ENCODE measurements at places on chromosomes 3 and 15.

DNA sequence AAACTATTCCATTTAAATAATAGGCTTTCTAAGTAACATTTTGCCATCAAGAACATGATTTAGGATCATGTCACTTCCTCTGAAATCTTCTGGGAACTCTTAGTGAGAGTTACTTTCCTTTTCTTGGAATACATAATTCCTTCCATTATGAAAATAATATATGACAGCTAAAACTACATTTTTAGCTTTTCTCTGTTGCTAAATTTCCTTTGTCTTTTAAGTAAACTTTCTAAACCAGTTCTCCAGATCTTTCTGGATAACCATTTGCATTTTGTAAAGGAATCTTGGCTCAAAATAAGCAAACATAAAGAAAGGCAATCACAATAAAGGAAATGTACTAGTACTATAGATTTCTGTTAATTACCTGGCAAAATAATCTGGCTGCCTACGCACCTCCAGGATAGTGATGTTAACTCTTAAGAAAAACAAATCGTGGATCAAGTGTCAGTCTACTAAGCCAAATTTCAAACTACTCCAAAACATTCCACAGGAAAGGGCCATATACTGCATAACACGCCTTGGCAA lies 165.7 kb downstream of the ZNF385D start:
- DNase-seq, result no peak

DNA sequence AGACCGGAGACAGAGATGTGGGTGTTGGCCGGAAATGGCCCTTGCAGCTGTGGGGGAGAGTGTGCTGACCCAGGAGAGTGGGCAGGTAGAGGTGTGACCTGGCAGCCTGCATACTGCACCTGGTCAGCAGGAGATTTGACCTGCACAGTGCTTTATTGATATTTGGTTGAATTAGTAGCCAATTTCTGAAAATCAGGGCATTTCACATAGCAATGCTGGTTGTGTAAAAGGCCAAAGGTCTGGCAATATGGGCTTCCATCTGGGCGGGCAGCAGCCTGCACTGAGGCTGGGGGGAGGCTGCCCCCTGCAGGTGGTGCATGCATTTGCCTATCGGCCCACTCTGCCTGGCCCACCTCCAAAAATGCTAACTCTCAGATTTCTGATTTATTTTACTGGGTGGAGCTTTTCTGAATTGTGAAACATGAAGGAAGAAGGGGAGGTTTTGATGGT lies 9.4 kb upstream of the MGLL start:
- no peak for DNase-seq

DNA sequence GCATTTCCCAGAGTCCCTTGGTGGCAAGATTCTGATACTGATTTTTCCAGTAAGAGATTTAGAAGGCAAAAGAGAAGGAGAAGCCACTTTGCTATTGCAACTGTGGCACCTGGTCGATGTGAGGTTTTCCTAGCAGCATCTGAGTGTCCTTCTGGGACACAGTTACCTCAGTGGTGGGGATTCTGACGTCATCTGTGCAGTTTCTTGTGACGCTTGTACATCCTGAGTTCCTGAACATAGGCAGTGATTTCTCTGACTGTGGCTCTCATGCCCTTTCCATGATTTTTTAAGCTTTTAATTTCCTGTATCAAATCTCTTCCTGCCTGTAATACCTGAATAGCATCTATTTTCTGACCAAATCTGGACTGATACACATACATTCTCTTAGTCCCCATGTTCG lies 8.9 kb downstream of the USP13 start:
- DNase-seq, result no peak

DNA sequence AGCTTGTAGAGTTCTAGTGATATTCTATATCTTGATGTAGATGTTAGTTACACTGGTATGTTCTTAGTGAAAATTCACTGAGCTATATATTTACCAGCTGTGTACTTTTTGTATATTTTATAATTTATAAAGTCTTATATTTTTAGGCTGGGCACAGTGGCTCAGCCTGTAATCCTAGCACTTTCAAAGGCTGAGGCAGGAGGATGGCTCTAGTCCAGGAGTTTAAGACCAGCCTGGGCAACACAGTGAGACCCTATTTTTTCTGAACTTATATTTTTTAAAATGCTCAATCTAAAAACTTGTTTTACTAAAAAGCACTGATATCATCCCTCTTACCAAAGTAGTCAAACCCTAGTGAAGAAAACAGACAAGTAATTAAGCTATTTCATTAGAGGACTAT lies 5.1 kb downstream of the MYO9A start:
- DNase-seq, result no peak

GRCh38 chr15:51289290-51289689 lies 49.1 kb downstream of the CYP19A1 start:
- no peak for DNase-seq

DNA sequence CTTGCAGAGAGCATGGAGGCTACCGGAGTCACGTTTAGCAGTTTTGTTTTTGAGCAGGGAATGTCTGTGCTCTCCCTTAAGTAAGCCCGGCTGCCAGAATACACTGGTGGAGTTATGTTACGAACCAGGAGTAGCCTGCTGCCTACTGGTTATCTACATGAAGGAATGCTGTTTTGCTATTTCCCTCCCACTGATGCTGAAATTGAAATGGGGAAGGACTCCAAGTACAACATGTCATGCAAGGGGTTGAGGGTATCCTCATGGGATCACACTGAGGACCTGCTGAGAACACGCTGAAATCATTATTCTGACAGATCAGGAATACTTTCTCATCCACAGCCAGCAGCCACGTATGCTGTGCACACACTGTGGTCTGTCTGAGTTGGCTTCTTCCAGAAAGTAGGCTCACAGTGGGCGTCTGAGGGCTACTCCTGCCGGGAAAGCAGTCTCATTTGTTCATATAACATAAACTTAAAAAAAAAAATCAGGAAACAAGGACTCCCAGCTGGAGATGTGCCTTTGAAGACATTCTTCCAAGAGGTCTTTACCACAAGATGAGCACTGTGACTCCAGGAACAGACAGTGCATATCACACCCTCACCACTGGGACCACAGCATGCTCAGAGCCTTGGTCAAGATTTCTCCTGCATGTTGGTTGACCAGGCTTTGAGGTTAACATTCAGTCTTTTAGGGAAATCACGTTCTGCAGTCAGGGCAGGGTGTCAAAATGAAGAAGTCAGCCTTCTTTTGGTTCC lies 300.4 kb upstream of the RASGRP1 start:
- DNase-seq, result peak; percentile 44

DNA sequence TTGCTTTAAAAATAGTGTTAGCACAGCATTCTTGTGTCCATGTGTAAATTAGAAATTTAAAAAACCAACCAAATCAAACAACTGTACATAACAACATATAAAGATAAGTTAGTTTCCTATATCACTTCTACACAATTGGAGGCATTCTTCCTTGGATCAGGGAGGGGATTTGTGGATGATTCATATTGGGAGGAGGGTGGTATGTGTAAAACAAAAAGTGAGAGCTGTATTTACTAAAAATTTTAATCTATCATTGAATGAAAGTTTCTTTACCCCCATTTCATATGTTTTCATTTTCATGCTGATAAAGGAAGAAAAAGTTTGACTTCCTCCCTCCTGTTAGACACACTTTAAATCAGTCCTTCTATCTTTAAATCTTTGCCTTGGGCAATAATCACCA lies 325.0 kb downstream of the SATB1 start:
- DNase-seq, result no peak

DNA sequence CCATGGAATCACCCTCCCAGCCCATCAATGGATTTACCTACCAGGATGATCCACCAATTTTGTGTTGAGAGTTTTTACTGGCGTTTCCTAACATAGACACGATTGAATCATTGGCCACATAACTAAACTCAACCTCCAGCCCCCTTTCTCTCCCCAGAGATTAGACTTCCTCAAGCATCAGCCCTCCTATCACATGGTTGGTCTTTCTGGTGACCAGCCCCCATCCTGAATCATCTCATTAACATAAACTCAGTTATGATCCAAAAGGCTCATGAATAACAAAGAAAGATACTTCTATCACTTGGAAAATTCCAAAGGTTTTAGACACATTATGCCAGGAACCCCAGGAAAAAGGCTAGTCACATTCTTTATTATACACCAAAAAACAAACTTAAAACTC lies 21.2 kb downstream of the PRKAR2A start:
- DNase-seq, result no peak

- DNase-seq, result no peak
Observed at GRCh38 chr3:150296123-150296735, 111.9 kb upstream of the TSC22D2 start.

DNA sequence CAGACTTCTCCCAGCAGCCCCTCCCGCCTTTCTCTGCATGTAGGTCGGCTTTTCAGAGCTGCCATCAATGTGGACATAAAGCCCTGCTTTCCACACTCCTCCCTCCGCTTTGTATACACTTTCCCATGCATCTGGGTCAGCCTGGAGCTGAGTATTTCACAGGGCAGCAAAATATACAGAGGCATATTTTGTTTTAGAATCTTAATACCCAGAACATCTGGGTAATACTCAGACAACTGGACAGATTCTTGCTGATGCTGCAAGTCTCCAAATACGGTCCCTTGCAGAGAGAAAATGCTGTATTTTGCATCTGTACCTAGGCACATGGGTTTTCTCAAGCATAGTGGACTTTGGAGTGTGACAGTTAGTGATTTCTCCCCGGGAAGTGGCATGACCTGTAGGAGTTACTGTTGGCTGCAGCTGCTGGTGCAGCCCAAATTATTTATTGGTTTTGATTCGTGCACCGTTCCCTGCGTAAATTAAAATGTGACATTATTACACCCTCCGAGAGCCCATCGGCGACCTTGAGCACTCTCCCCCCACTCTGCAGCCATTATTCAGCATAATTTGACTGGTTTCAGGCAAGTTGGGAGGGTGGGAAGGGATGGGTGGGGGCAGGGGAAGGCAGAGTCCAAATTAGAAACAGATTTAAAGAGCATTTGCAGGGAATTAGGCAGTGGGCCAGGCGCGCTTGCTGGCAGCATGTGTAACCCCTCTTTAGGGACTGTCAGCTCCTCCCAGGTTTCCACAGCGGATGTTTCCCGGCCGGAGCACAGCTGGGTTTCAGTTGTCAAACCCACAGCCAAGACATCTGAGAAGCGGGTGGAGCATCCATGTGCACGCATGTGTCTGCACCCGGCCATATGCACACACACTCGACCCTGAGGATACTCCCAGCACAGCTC lies 100.8 kb downstream of the CPN2 start:
- DNase-seq, result no peak

- no peak for DNase-seq
Observed at GRCh38 chr3:13850161-13850945, 29.5 kb downstream of the WNT7A start.

DNA sequence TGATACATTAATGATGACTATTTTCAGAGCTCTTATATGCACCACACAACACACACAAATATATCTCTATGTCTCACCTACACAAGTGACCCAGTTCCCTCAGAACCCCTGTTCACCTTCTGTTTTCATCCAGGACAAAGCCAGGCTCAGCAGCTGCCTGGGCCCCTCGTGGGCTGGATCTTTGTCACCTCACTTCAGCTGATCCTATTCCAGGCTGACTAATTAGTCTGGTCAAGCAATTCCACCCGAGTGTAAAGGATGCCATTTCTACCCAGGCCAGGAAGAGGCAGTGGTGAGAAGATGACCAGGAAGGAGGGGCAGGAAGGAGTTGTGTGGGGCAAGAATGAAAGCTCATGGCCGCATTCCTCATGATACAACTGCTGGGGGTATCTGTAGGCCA lies 62.3 kb downstream of the DHX30 start:
- no peak for DNase-seq

- DNase-seq, result no peak
Observed at GRCh38 chr15:96230526-96231181, 99.8 kb upstream of the NR2F2 start.

DNA sequence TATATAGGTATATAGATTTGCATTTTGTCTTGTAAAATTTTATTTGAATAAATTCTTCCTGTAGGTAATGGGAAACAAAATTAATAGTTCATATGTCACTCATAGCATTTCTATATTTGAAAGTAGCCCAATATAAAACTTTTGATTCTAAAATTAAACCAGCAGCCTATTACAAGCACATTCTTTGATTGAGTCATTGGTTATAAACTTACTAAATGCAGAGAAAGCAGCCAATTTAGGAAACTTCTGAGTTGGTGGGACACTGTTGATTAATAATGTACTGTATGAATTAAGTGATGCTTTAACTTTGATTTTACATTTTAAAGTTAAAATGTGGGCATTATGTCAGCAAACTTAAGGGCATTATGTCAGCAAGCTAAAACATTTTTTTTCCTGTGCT lies 34.5 kb downstream of the NR1D2 start:
- DNase-seq, result no peak

GRCh38 chr15:77118882-77119321 lies 48.0 kb upstream of the TSPAN3 start:
- peak; percentile 80 for DNase-seq
